ENCODE measurements at places on chromosomes 6 and 20.

DNA sequence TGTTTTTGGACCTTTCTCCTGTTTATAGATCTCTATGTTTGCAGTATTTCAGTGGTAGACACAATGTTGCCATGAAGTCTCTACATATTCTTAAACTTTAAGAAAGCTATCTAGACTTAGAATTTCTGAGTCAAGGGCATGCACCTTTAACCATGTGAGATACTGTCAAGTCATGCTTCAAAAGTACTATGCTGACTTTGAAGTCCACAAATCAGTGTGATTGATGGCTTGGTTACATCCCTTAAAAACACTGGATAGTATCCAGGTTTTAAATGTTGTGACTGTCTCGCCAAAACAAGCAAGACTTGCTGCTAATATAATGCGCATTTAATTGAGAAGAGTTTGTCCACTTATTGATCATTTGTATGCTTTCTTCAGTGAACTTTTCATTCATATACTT lies 30.5 kb downstream of the ZNF334 start:
- DNase-seq = no peak

DNA sequence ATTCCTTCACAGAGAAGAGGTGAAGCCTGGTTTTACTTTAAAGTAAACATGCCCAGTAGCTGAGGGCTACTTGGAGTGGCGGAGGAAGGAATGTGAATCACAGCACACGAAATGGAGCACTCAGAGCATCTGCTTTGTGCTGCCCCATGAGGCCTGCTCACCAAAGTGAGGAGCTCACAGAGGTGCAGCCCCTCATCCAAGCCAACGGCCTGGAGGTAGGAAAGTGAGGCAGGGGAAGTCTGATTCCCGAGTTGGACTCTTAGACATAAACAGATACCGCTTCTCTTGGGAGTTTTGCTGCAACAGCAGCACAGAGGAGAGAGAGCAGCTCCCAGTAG lies 3.6 kb downstream of the YTHDF1 start:
- DNase-seq = no peak

GRCh38 chr20:62675156-62675876 lies 33.0 kb downstream of the SLCO4A1 start:
- DNase-seq = no peak

DNA sequence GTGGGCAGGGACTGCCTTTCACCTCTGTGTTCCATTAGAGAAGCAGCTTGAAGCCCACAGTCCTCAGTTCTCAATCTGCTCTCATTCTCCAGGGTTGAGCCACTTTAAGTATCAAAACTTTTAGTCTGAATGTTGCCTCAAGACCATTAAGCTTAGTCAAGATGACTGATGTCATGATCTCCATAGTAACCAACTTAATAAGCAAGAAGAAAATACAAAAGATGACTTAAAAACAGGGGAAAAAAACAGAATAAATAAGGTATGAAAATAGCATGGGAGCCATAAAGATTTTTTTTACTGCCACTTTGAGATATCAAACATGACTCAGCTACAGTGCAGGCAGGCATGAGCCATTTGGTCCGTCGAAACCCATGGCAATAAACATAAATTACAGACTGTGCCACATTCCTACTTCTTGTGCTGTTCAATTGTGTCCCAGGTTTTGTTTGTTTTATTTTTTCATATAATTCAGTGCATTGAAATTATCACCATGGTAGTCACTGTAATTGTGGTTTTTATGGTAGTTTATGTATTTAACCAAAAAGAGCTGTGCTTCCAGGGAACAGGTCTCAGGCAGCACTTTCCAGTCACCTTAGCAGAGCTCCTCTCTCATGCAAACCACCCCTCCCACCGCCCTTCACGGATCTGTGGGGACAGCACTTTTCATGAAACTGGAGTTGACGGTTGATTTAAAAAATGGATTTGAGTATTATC lies 156.5 kb upstream of the INSM1 start:
- DNase-seq = no peak

DNA sequence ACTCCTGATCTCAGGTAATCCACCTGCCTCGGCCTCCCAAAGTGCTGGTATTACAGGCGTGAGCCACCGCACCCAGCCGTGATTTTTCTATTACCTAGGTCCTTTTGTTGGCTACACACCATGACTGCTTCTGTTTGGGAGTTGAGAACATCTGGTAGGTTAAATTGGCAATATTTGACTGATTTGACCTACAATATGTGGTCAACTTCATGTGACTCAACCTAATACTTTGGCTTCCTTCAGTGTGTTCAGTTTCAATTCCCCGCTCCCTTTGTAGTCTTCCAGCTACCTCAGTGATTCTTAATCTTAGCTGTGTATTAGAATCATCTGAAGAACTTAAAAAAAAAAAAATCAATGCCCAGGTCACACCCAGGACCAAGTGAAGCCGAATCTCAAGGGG lies 47.4 kb downstream of the MYB start:
- no peak for DNase-seq

GRCh38 chr6:36131511-36132245 lies 1.4 kb downstream of the MAPK13 start:
- DNase-seq = peak; percentile 83

- DNase-seq = peak; percentile 87
These were observed 16.4 kb upstream of the KIFC1 start for GRCh38 chr6:33375143-33375671.

DNA sequence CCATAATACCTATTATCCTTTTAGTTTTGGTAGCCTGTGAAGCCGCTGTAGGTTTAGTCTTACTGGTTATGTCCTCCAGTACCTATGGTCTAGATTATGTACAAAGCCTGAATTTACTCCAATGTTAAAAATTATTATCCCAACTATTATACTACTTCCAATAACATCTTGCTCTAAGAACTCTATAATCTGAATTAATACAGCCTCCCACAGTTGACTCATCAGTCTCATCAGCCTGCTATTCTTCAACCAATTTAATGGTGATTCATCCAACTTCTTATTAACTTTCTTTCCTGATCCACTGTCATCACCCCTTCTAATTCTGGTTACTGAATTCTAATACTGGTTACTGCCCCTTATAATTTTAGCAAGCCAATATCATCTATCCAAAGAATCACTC lies 370.3 kb upstream of the OPRM1 start:
- DNase-seq = no peak

- no peak for DNase-seq
These were observed 203.3 kb downstream of the PREX1 start for GRCh38 chr20:48624315-48625020.
